AML-193 (cell line): ENCODE measurements at places on chromosomes 3 and 15.

DNA sequence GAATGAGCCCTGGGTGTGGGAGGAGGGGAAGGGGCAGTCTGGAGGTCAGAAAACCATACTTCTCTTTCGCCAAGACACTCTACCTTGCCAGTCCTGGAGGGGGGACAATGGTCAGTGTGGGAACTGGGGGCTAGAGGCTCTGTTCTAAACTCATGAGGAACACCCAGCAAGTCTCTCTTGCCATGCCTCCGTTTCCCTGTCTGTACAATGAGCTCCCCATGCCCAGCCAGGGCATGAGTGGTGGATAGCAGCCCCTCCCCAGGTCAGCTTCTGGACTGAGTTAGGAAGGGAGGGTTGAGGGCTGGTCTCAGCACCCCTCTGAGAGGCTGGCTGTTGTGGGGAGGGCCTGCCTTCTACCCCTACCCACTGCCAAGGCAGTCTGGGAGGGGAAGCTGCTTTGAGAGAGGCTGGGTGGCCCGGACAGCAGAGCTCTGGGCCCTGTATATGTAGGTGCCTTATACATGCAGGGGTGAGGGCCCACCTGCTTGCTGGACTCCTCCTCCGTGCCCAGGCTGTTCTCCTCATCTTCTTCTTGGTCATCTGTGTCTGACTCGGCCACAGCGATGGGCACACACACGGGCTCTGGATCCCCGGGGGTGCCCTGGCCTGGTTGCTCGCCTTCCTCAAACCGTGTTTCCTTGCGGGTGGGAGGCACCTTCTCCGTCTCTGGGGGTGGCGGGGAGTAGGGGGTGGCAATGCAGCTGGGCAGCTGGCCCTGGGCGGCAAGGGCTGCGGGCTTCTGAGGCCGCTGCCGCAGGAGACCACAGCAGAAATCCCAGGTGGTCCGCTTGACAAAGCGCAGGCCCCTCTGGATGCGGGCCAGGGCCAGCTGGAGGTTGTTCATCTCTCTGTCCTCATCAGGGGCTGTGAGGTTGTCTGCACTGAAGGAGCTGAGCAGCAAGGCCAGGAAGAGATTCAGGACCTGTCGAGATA, 68.8 kb downstream of the SCN5A start:
- DNase-seq, result no peak

DNA sequence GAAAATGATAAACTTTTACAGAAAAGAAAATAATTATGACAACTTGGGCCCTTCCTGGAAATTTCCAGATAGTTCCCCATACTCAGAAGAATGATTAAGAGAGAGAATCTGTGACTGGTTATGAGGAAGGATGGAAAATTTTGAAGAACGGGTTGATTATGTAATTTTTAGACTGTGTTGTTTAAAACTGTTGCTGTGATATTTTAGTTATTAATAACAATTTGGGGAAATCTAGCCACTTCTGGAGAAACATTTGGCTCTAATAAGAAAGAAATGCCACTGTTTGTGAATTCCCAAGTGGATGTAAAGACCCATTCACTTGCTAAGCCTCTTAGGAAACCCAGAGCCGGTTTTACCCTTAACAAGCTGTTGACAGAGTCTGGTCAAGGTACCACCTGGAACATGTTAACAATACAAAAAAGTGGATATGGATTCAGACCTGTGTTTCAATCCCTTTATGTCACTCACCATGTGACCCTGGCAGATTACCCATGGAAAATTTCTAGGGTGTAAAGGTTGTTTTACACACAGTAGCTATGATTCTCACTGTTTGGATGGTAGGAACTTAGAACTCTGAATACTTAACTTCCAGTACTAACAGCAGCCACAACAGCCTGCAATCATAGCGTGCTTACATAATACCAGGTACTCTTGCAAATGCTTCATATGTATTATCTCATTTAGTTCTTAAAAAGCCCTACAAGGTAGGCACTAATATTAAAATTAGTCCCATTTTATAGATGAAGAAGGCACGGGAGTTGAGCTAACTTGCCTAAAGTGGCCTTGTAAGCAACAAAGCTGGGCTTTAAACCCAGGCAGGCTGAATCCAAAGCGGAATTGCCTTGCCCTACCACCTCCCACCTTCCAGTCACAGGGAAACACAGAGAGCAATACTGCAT, 32.0 kb downstream of the ZBTB38 start:
- DNase-seq, result no peak

- DNase-seq, result no peak
These were observed 25.8 kb downstream of the TMEM43 start for GRCh38 chr3:14150491-14151230.

DNA sequence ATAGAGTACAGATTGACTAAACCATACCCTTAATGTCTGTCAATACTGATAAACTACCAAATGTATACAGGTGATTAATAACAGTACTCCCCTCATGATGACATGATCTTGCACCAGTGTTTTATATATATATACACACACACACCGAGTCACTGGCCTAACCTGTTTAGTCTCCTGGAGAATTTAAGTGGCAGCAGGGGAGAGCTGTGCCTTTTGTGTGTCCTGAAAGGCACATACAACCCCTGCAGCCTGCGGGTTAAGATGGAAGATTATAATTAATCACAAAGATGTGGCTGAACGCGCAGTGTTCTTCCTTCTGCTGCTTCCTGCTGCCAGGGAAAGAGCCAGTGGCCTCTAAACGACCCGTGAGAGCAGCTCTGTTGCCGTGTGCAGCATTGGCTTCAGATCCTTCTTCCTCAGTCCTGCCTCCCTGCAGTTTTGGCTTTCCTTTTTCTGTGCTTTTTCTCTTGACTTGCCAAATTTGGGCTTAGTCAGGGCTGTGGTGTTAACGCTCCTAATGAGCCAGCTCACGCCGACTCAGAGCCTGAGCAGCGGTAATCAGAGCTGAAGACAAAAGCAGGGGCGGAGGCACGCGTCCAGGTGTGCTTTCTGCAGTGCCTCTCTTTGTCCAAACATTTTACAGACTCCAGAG, 42.5 kb upstream of the UBE3A start:
- DNase-seq, result no peak

GRCh38 chr15:38885471-38885952, 320.9 kb upstream of the RASGRP1 start:
- no peak for DNase-seq

GRCh38 chr3:103085465-103085864, 650.6 kb downstream of the ZPLD1 start:
- DNase-seq, result no peak

- DNase-seq, result no peak
These were observed 7.1 kb downstream of the PLCD1 start for GRCh38 chr3:38022301-38022700.

DNA sequence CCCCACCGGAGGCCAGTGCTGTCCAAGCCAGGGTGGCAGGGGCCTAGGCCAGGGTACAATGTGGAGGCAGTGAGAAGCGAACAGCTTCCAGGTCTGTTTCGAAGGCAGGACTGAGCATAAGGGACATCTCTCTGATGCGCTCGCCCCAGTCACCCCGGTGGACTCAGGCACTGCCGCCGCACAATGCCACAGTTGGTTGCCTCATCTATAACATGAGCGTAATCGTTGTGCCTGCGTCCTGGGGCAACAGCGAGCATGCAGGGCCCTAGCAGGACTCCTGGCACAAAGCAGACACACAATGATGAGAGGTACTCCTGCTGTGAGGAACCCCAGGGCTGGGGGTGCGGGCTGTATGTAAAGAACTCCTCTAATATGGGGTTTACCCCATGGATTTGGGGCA, 14.1 kb downstream of the HRH1 start:
- no peak for DNase-seq

GRCh38 chr3:42079701-42080452, 11.3 kb upstream of the TRAK1 start:
- no peak for DNase-seq

DNA sequence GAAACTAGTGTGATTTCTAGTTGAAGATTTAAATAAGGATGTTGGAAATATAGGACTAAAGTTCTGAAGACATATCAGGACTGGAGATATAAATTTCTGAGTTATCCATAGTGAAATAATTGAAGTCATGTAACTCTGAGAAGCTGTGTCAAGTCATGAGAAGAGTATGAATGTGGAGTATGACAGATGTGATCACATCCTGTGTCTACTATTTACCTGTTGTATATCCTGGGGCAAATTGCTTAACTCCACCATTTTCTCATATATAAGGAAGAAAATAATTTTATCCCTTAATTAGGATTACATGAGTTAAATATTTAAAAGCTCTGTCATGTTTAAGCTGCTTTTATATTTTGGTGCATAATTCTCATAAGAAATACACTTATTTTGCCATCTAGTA, 350.3 kb downstream of the ZBTB20 start:
- DNase-seq, result no peak

DNA sequence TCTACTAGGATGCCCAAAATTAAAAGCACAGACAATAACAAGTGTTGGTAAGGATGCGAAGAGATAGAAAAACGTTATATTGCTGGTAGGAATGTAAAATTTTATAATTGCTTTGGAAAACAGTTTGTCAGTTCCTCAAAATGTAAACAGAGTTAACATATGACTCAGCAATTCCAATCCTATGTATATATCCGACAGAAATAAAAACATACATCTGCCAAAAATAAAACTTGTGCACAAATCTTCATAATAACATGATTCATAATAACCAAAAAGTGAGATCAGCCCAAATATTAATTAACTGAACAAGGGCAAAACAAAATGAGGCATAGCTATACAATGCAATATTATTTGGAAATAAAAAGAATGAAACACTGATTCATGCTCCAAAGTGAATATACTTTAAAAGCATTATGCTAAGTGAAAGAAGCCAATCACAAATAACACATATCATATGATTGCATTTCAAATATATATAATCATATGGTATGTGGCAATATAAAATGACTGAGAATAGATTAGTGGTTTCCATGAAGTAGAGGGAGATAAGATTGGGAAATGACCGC, 609.3 kb downstream of the IGSF11 start:
- no peak for DNase-seq
